BJ (cell line): ENCODE measurements at places on chromosomes 11 and 22. TPM values are rescaled to one million over a fixed set of nuclear protein-coding genes. Genes with fewer than 3 reads are reported as not detected.

The ARHGAP42 gene
- polyA plus RNA-seq: 0.76 and 1.0 TPM in 2 replicates

The PGM2L1 gene
- polyA plus RNA-seq: 0.97 and 1.6 TPM in 2 replicates

The CDC42BPG gene
- polyA plus RNA-seq: 0.01 and 0.02 TPM in 2 replicates

The C22orf31 gene
- polyA plus RNA-seq: not detected in 2 replicates

The BTG4 gene
- 0.11 TPM in 1 of 2 replicates, not detected in the other for polyA plus RNA-seq

The MS4A4E gene
- not detected in 2 replicates for polyA plus RNA-seq

The AP1B1 gene
- polyA plus RNA-seq: 40.1 and 75.0 TPM in 2 replicates

The ZNRF3 gene
- 0.75 and 1.1 TPM in 2 replicates for polyA plus RNA-seq

The PLEKHB1 gene
- polyA plus RNA-seq: 0.29 and 0.40 TPM in 2 replicates

The OR5D18 gene
- not detected in 2 replicates for polyA plus RNA-seq

The FGF4 gene
- not detected in 2 replicates for polyA plus RNA-seq

The PHETA2 gene
- polyA plus RNA-seq: 20.1 and 27.4 TPM in 2 replicates

The NUP50 gene
- polyA plus RNA-seq: 11.0 and 12.4 TPM in 2 replicates

The ANKRD13D gene
- 18.4 and 30.7 TPM in 2 replicates for polyA plus RNA-seq

The ALKBH3 gene
- polyA plus RNA-seq: 30.2 and 41.4 TPM in 2 replicates

The IGF2 gene
- polyA plus RNA-seq: 20.3 and 20.4 TPM in 2 replicates

The GPR83 gene
- 0.04 TPM in 1 of 2 replicates, not detected in the other for polyA plus RNA-seq

The TRIM44 gene
- 62.0 and 69.9 TPM in 2 replicates for polyA plus RNA-seq
